HuH-7.5 (cell line): ENCODE measurements at places on chromosomes 1 and 21.

DNA sequence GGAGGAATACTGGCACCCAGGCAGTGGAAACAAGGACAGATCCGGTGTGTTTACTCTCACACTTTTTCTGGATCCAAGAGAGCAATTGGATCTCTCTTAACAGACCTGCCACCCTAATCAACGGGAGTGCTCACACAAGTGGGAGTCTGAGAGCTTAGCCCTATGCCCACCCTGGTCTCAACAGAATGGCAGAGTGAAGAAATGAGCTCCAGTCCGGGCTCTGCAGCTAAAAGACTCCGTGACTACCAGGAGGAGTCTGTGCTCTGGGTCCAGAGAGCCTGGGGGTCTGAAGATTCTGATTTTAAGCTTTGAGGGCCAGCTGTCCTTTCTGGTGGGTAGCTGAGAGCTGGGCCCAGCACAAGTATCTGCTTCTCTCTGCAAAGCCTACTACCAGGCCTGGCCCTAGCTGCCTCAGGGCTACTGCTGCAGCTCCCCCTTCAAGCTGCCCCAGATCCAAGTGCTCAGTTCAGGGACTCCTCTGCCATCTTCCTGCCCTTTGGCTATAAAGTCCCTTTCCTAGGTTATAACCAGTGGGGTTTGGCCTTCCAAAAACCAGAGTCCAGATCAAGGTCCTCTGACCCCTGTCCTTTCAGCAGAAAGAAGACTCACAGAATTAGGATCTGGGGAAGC is 3.9 kb downstream of the S100A9 start:
- no peak for DNase-seq

DNA sequence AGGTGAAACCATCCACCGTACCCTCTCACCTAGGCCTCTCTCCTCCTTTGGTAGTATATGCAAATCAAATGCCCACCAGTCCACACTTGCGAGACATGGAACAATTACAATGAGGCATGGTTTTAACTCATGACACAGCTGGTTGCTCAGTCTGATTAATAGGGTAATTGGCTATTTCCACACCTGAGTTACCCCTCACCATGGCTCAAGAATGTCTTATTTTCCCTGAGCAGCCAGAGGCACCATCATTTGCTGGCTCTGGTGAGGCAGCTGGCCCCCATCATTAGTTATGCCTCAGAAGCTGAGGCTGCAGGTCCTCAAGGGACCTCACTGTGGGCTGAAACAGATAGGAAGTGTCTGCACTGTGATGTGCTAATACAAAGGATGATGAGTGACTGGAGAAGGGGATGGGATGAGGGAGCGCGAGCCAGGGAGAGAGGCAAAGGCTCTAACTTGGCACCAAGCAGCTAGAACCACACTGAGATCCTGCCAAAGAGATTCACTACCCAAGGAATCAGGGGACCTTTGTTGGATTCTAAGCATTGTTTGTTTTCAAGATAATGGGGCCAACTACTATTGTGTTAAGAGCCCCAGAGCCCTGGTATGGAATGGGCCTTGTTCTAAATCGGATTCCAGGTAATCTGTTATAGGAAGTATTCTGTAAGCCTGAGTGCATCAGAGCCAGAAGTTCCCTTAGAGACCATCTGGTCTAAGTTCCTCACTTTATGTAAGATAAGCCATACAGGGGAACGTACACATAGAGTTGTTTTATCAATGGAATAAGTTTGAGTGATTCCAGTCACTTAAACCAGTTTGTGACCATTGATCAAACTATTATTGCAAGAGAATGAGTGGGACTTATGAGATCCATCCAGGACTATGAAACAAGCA is 80.0 kb upstream of the CNTN2 start:
- no peak for DNase-seq

DNA sequence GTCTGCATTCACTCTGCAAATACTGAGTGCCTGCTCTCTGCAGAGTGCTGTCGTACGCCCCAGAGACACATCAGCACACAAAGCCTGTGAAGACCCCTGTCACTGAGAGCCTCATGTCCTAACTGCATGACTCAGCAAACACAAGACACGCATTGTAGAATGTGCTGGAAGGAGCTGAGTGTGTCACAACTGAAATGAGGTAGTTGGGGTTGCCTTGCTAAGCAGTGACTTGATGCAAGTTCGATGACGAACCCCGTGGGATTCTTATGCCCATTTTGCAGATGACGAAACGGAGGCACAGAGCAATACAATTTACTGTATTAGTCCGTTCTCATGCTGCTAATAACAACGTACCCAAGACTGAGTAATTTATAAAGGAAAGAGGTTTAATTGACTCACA is 65.1 kb downstream of the RIPK4 start:
- DNase-seq = no peak

DNA sequence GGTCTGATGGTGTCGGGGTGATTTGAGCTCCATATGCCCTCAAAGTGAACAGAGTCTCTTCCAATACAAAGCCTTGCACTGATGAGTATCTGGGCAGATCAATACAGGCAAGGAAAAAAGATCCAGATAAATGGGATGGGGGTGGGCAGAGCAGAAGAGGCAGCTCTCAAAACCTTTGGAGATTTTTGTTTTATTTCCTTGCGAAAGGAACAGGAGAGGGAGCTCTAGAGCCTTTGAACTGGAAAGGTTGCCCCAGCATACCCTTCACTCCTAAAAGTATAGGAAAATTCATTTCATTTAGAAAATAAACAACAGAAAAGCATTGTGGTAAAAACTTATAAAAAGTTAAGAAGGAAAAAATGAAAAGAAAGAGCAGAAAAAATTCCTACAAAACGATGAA is 31.4 kb upstream of the OLIG2 start:
- DNase-seq = no peak

- no peak for DNase-seq
These were observed 37.2 kb downstream of the PTPN14 start for GRCh38 chr1:214514032-214514818.

- DNase-seq = no peak
These were observed 5.3 kb downstream of the CBR1 start for GRCh38 chr21:36075171-36075570.

DNA sequence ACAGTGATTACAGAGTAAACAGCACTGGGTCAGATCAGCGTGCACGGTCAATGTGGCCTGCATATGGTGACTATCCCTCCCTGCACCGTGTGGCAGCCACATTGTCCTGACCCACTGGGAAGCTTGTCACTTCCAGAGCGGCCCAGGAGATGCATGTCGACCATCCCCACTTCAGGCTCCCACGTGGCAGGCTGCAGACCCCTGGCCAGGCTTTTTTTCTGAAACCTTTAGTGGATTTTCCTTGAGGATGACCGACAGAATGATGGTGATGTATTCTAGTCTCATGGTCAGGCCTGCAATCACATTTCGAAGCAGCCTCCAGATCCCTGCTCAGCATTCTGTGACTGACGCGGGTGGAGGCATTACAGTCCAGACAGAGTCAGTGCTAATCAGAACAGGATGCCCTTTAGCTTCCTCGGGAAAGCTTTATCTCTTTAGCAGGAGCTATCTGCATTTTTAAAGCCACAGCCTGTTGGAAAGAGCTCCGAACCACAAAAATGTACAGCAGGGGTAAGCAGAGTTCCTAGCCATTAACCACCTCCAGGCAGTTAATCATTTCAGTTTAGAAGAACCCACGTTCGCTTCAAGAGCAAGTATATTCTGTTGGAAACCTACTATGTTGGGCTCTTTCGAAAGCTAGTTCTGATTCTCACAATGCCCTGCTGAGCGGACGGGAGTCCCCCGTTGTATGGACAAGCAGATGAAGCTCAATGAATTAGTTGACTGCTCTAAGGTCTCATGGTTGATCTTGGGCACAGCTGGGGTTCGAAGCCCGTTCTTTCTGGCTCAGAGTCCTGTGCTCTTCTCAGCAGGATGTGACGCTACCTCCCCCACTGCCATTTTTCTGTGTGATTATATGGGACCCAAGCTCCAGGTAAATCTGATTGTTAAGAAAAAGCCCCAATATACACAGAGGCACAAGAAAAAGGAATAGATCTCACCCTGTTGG is 56.5 kb downstream of the IRF2BP2 start:
- DNase-seq = no peak

GRCh38 chr1:22048351-22049192 is 3.9 kb upstream of the CDC42 start:
- no peak for DNase-seq

- DNase-seq = no peak
These were observed 13.4 kb upstream of the ASCL5 start for GRCh38 chr1:201140235-201140940.

DNA sequence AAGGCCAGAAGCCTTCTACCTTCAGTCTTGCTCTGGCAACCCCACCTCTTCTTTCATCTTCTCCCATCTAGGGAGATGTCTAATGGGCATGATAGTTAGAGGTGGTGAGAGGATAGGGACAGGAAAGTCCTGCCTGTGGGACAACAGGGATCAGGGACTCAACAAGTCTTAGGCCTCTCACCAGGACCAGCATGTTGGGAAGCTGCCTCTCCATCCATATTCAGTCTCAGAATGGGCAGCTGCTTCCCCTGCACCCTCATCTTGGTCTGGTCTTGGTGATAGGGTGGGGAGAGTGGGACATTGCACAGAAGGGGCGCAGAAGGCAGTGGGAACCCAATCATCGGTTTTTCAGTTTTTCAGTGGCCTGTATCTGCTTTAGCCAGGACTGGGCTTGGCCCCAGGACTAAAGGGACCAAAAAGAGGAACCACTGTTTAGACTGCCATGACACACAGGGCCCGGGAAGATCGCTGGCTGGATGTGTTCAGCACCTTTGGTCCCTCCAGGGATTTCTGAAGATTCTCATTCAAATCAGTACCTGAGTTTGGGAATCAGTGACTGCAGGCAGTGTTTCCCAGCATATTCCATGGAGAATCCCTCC is 12.7 kb downstream of the RHEX start:
- DNase-seq = no peak

DNA sequence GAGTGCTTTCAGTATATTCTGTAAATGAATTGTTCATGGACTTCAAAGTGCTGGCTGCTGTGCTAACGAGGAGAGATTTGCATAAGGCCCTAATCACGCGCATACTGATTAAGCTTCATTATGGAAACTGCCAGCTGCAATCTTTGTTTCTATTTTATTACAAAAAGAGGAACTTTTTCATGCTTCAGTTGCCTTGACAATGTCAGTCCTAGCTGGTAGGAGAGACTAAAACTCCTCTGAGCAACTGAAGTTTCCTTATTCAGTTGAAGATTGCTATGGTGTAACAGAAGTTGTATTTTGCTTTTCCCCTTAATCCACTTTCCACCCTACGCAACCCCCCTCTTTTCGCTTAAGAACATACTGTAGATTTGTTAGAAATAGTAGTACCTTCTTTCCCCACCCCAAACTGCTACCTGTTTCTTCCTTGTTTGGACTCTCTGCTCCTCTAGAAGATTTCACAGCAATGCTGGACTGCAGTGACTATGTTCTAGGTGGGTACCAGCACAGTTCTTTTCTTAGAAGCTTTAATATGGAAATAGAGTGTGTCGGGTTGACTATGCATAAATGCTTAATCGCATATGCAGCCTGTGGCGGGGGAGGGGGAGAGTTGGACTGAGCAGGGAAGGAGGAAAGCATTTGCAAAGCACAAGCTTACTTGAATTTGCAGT is 108.3 kb downstream of the POU2F1 start:
- DNase-seq = no peak

DNA sequence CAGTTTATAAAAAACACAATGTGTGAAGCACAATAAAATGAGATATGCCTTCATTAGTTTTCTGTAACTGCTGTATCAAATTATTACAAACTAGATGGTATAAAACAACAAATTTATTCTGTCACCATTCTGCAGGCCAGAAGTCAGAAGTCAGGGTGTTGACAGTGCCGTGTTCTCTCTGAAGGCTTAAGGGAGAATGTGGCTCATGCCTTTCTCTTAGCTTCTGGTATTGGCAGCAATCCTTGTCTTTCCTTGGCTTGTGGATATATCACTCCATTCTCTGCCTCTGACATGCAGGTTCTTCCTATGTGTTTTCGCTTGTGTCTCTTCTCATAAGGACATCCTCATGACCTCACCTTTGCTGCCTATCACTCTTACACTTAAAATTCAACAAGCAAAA is 10.1 kb downstream of the NEK7 start:
- no peak for DNase-seq

- DNase-seq = no peak
These were observed 54.5 kb downstream of the RNF187 start for GRCh38 chr1:228541725-228542124.

GRCh38 chr1:96039910-96040309 is 681.7 kb upstream of the PTBP2 start:
- DNase-seq = no peak

- no peak for DNase-seq
These were observed 479 bp downstream of the SELENOF start for GRCh38 chr1:86913399-86913895.

DNA sequence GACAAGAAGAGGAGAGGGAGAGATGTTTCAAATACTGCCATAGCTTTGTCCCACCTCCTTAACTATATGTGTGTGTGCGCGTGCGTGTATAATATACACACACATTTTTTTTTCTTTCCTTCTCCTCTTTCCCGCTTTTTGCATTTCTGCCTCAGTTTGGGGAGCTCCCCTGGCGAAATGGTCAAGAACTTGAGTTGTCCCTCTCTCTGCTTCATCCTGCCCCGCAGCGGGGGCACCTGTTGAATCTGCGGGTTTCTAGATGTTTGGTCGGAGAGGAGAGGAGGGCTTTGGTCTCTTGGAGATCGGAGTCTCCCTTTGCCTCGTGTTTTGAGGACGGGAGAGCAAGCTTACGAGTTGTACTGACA is 504 bp downstream of the SCCPDH start:
- peak; percentile 46 for DNase-seq

GRCh38 chr21:44874497-44875315 is 1.2 kb upstream of the PTTG1IP start:
- no peak for DNase-seq

- no peak for DNase-seq
These were observed 15.1 kb downstream of the ERRFI1 start for GRCh38 chr1:8011016-8011415.

GRCh38 chr1:197024460-197024859 is 42.6 kb downstream of the F13B start:
- DNase-seq = no peak

- no peak for DNase-seq
These were observed 1.0 kb upstream of the ZSCAN20 start for GRCh38 chr1:33471416-33471815.

DNA sequence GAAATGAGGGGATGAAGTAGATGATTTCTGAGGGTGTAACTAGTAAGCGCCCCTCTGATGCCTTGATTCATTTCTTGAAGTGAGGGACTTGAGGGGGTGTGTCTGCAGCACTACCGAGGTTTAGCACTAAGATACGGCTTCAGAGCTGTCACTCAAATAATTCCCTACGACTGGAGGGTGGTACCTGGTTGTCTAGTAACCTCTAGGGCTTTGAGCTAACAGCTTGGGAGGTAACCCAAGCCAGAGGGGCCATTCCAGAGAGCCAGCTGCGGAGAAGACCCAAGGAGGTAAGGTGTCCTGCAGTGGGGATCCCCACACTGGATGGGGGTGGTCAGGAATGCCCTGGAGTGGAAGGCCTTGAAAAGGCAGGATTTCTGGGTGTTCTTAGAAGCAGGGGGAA is at the start of gene TTC24:
TSS of gene TTC24 (plus strand) at position 252 of the 400 bp plus-strand sequence. CDS start 1,642 bp downstream, outside the sequence.
- DNase-seq = no peak
